Activated CD4-positive, alpha-beta T cell treated with anti-CD3 and anti-CD28 coated beads, Interleukin-10, Interleukin-2, amounts not matched to agents 100 ng/mL and 50 ng/mL, durations not matched to agents 16 hours and 8 hours (primary cell): ENCODE measurements at places on chromosomes 7 and 10.

DNA sequence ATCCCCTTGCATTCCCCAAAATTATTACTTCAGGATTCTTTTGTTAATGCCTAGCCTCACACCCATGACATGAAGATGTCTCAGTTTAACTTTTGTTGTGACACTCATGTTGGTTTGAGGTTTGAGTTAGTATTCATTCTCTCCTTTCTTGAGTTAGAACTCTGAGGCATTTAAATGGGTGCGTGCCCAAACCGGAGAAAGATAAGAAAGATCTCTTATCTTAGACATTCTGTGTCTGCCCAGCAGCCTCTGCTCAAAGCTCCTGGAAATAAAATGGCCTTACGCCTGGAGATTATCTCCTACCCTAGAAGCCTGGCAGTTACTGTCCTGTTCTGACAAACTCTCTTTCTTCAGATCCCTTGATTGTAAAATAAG, 26.3 kb downstream of the WBP1L start:
- DNase-seq: peak; percentile 30

DNA sequence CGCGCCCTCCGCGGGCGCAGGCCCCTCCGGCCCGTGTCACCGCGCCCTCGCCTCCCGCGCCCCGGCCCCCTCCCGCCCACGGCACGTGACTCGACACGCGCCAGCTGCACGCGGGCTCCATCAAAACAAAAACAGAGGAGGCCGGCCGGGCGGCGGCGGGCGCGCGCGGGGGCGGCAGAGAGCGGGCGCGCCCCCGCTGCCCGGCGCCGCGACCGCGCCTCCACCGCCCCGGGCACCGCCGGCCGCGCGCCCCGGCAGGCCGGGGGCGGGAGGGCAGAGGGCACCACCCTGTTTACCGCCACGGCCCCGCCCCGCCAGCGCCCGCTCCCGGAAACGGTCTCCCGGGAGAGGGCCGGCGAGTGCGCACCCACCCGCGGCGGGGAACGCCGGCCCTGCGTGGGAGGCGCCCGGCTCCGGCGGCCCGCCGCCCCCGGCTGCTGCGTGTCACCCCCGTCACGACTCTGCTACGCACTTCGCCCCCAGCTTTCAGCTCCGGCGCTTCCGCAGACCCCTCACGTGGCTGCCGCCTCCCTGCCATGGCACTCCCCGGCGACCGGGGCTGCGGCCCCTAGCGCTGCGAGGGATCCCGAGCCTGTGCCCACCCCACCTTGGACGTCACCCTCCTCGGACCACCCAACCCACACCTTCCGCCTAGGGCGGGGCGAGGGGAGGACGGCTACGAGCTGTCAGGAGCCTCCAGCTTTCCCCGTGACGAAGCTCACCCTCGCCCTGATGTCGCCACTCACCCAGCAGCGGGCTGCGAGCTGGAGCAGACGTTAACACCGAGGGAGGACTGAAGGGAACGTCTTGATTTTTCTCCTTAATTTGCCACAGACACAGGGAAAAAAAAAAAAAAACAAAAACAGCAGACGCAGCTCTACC, 221.6 kb upstream of the MKLN1 start:
- peak; percentile 79 for DNase-seq

DNA sequence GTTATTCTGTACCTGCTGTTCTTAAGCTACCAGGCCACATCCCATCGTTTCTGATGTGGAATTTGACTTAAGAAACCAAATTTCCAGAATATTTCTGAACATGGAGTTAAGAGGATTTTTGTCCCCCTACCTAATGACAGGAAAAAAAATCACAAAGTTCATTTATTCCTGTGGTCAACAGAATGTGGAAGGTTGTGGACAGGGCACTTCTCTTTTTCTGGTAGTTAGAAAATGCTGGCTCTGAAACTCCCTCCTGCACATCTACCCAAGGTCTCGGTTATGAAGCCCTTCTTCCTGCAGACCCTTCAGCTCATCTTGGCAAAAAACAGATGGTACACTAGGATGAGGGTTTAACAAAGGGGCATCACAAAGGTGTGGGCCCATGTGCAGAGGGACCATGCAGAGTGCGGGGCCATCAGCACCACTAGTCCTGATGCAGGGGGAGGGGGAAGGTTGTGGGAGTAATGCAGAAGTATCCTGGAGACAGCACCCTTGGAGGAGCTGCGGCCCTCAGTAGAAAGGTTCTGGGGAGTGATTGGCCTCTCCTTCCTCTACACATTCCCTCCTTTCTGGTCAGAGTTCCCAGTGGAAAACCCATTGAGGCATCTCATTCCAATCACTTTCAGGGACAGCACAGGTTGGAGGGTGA, 9.8 kb downstream of the ALOX5 start:
- no peak for DNase-seq

DNA sequence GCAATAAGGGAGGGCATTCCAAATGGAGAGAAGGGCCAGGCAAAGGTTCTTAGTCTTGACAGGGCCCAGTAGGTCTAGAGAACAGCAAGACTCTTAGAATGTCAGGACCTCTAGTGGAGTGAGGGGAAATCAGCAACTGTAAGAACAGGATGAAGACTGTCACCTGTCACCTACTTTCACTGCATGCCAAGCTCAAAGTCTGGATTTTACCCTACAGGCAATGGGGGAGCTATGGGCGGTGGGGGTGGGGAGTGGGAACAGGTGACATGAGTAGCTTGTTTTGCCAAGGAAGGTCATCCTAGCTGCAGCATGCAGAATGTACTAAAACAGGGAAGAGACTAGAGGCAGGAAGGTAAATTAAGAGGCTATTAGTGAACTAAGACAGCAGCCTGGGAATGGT, 18.3 kb downstream of the GOT1 start:
- no peak for DNase-seq

- no peak for DNase-seq
Observed at GRCh38 chr10:3293581-3294431, 121.2 kb upstream of the PITRM1 start.

DNA sequence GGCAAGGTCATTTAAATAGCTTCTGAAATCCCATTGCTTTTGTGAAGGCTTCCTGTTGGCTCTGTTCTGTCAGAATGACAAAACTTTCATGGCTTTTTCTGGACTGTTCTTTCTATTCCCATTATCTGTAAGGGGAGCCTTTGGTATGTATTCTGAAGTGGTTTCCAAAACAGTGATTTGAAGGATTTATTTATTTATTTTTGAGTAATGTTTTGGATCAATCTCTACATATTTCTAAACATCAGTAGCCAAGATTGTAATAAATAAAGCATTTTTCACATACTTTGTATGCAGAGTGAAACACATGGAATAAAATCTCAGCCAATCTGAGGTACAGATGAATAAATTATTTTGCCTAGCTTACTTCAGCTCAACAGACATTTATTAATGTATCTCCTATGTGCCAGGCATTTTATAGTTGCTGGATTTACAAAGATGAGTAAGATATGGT, 121.1 kb downstream of the BBS9 start:
- no peak for DNase-seq

GRCh38 chr7:54799792-54800191, 40.8 kb upstream of the SEC61G start:
- DNase-seq: no peak

- no peak for DNase-seq
Observed at GRCh38 chr7:34165466-34165865, 260.1 kb downstream of the BMPER start.

- DNase-seq: peak; percentile 26
Observed at GRCh38 chr10:96896884-96897589, 64.9 kb downstream of the LCOR start.

GRCh38 chr10:88853155-88853881, 1.7 kb upstream of the ANKRD22 start:
- DNase-seq: no peak

DNA sequence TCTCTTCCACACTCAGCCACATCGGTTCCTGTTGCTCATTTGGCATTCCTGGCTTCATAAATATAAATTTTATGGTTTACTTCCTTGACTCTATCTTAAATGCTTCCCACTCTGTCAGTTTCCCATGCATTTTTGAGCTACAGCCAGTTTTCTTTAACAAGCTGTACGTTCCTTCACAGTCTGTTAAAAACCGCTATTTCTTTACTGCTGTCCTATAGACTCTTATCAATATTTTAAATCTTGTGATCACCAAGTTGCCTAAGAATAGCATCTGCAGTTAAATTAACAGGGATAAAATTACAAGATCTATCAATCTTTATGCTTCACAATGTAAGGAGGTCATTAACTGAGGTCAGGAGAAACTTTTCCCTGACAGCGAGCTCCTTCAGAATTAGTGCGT, 103.1 kb upstream of the RHOBTB1 start:
- DNase-seq: no peak

- DNase-seq: no peak
Observed at GRCh38 chr7:138388673-138389491, 71.2 kb upstream of the TRIM24 start.

GRCh38 chr7:134991469-134992339, 5.4 kb downstream of the AGBL3 start:
- no peak for DNase-seq

DNA sequence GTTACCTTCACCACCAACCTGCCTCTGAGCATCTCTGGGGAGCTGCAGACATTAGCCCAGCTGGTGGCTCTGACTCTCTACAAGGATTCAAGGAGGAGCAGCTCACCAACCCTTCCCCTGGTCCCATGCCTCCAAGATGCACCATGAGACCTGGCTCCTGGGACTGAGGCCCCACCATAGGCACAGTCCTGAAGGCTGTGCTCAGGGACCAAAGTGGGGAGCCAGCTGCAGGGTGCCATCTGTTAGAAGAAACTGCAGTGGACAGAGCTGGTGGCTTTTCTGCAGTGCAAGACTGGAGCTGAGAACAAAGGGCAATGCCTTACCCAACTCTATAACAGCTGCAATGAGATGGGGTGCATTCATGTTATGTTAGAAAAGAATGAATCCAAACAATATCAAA, 581.6 kb downstream of the TCERG1L start:
- no peak for DNase-seq

- DNase-seq: peak; percentile 74
Observed at GRCh38 chr7:50208378-50208982, 96.0 kb upstream of the IKZF1 start.

GRCh38 chr7:100911484-100911883, 15.8 kb upstream of the ACHE start:
- no peak for DNase-seq

DNA sequence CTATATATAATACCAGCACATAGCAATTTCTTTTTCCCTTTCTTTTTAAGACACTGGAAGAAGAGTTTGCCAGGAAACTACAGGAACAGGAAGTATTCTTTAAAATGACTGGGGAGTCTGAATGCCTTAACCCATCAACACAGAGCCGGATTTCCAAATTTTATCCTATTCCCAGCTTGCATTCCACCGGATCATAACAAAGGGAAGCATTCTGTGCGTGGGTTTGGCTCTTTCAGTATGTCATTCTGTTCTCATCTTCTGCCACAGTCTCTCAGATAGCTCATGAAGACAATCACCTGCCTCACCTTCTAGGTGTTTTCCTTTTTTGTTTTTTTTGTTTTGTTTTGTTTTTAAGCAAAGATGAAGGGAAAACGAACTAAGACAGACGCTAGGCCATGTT, 58.6 kb downstream of the SLK start:
- no peak for DNase-seq

DNA sequence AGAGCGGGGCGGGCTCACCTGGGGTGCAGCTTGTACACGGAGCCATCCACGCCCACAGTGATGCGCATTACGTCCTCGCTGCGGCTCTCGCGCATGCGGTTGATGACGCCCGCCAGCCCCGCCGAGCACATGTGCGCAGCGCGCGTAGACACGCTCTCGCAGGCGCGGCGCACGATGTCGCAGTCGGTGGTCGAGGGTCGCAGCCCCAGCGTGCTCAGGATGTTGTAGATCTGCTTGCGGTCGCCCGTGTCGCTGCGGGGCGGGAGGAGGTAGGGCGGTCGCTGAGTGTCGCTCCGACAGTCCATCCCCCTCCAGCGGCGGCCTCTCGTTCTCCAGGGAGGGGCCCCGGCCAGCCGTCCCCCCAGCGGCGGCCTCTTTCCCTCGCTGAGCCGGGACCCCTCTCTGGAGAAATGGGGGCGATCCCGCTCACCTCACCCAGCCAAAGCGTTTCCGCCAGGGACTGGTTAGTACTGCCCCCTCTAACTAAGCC, 4.4 kb upstream of the MYL7 start:
- DNase-seq: peak; percentile 35

GRCh38 chr7:132735476-132735875, 159.2 kb upstream of the PLXNA4 start:
- no peak for DNase-seq

DNA sequence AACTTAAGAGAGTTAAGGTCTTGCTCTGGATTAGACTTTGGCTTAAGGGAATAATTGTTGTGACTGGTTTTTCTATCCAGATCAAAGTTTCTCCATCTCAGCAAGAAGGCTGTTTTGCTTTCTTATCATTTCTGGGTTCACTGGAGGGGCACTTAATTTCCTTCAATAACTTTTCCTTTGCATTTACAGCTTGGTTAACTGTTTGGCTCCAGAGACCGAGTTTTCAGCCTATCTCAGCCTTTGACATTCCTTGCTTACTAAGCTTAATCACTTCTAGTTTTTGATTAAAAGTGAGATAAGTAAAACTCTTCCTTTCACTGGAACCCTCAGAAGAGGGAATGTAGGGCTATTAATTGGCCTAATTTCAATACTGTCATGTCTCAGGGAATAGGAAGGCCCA, 76.4 kb downstream of the LARP4B start:
- DNase-seq: no peak

DNA sequence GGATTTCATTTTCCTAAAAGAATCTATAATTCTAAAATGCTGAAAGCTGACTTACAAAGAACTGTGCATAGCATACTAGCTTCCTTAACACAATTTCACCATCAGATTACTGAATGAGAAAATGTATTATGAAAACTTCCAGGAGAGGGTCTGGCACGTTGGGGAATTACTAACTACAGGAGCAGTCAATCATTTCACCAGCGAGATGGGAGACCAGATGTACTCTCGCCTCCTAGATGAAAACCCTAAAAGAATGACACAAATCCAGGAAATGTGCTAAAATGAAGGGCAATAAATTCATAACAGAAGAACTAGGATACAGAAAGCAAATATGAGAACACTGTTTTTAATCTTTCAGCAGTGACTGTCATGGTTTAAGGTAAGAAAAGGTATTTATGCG, 330.8 kb downstream of the ABCA13 start:
- no peak for DNase-seq

DNA sequence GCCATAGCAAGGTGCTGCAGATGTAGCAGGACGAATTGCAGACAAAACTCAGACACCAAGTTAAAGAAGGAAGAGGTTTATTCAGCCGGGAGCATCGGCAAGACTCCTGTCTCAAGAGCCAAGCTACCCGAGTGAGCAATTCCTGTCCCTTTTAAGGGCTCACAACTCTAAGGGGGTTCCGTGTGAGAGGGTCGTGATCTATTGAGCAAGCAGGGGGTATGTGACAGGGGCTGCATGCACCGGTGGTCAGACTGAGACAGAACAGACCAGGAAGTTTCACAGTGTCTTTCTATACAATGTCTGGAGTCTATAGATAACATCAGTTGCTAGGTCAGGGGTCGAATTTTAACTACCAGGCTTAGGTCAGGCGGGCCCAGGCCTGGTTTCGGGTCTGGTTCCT, 222.0 kb upstream of the C7orf33 start:
- DNase-seq: no peak

GRCh38 chr7:23544913-23545354, 13.2 kb upstream of the TRA2A start:
- peak; percentile 42 for DNase-seq

- DNase-seq: peak; percentile 74
Observed at GRCh38 chr10:70145666-70146488, 623 bp downstream of the TYSND1 start.
